ENCODE measurements at places on chromosomes 5 and 9.

DNA sequence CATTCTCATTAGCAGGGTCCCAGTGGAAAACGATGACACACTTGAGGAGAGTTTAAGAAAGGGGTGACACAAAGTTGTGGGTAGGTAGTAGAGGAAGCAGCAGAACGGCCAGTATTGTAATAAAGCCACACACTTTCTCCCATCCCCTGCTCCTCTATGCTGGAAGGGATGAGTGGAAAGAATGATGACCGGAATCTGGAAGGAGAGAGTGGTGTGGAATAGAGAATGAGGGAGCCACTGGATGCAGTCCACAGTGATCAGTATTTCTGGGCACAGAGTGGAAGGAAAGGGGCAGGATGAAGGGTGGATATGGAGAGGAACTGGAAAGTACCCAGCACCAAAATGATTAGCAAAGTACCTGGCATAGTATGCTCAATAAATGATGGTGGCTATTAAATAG, 133.8 kb upstream of the DAB2 start:
- DNase-seq: no peak

DNA sequence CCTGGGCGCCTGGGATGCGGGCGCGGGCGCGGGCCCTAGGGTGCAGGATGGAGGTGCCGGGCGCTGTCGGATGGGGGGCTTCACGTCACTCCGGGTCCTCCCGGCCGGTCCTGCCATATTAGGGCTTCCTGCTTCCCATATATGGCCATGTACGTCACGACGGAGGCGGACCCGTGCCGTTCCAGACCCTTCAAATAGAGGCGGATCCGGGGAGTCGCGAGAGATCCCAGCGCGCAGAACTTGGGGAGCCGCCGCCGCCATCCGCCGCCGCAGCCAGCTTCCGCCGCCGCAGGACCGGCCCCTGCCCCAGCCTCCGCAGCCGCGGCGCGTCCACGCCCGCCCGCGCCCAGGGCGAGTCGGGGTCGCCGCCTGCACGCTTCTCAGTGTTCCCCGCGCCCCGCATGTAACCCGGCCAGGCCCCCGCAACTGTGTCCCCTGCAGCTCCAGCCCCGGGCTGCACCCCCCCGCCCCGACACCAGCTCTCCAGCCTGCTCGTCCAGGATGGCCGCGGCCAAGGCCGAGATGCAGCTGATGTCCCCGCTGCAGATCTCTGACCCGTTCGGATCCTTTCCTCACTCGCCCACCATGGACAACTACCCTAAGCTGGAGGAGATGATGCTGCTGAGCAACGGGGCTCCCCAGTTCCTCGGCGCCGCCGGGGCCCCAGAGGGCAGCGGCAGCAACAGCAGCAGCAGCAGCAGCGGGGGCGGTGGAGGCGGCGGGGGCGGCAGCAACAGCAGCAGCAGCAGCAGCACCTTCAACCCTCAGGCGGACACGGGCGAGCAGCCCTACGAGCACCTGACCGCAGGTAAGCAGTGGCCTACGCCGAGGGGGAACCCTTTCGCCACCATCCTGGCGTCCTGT, at the start of gene EGR1:
EGR1 (plus strand) TSS at position 219 of the 864 bp plus-strand sequence; CDS start at position 502, 283 bp downstream.
- peak; percentile 96 for DNase-seq

- peak; percentile 58 for DNase-seq
Observed at GRCh38 chr5:132090107-132090506, 16.5 kb downstream of the CSF2 start.

- no peak for DNase-seq
Observed at GRCh38 chr5:165631235-165631634, 2125.8 kb downstream of the MAT2B start.

DNA sequence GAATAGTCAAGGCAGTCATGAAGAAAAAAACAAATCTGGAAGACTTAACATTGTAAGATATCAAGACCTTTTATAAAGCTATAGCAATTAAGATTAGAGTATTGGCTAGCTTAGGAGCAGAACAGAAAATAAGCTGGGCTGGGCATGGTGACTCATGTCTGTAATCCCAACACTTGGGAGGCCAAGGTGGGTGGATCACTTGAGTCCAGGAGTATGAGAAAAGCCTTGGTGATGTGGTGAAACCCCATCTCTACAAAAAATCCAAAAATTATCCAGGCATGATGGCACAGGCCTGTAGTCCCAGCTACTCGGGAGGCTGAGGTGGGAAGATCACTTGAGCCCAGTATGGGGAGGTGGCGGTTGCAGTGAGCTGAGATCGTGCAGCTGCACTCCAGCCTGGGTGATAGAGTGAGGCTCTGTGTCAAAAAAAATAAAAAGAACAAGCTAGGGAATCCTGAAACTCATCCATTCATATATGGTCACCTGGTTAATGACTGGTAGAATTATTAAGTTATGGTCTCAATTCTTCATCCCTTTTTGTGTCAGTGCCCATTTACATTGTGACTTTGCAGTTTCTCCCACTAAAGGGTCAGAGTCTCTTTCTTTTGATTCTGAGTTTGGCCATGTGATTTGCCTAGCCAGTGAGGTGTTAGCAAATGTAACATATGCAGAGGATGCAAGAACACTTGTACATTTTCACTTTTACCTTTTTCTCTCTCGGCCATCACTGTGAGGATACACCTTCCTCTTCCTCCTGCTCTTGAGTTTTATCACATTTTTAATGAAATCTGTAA, 144.6 kb upstream of the SGCD start:
- DNase-seq: no peak

DNA sequence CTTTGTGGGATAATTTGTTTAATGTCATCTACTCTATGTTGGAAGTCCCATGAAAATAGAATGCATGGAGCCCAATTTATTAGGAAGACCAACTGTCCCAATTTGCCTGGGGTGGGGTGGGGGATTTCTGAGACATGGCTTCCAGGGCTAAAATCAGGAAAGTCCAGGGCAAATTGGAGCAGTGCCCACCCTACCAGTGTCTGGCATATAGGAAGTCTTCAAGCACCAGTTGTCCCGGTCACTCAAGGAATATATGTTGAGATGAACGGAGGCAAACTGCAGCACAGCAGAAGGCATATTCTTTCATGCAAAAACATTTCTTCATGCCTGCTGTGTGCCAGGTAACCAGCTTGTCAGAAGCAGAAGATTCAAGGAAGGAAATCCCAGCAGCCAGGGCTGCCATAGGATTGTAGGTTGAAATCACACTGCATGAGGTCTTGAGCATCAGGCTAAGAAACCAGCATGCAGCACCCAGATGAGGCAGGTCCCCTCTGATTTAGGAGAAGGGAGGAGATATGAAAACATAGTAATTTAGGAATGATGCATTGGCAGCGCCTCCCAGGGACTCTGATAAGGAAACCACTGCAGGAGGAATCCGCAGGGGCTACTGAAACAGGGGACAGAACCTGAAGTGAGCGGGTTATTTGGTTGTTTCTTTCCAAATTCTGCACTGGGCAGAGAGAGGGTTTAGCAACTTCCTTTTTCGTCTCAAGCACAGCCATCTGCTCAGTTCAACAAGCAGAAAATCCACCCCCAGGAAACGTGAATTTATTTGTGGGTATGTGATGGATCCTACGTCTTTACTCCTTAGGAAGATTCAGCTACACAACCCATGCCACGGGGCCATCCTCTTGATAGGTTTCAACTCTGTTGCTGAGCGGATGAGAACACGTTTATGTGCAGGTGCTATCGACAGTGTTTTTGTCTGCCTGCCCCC, 112.6 kb upstream of the CPEB4 start:
- DNase-seq: peak; percentile 44

DNA sequence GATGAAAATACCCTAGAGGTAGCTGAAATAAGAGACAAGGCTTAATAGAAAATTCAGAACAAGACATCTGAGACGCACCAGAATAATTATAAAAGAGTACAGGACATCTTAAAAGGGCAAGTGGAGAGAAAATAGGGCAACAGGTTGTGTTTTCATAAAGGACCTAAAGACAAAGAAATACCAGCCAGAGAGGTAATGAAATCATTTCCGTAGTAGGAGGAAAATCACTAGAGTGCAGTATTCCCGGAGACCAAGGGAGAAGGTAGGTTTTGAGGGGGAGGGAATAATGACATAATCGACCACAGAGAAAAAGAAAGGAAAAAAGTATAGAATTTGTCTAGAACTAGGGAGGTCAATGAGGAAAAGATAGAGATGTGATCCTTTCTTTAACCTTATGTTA, 26.2 kb upstream of the CTNNAL1 start:
- no peak for DNase-seq

DNA sequence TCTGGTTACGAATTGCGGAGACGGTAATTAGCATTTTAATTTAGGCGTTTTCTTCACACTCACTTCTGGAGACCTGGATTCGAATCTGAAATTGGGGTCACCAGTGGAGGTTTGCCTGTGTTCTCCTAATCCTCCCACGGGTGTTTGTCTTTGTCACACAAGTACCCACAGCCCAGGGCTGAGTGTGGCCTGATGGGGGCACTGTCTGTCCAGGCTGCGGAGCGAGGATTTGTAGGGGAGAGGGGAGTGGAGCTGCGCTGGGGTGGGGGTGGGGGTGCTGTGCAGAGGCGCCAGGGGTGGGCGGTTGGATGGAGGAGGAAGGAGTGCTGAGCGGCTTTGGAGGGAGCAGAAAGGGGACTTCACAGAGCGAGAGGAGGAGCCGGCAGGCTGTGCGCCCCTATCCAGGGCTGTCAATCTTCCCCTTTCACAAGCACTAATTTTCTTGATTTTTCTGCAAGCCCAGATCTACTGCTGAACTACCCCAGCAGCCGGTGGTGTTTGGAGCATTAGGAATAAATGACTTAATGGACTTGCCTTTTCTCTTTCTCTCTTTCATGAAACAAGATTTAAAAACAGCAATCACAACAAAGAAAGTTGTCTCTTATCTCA, 53.1 kb downstream of the TSPAN17 start:
- DNase-seq: peak; percentile 13

DNA sequence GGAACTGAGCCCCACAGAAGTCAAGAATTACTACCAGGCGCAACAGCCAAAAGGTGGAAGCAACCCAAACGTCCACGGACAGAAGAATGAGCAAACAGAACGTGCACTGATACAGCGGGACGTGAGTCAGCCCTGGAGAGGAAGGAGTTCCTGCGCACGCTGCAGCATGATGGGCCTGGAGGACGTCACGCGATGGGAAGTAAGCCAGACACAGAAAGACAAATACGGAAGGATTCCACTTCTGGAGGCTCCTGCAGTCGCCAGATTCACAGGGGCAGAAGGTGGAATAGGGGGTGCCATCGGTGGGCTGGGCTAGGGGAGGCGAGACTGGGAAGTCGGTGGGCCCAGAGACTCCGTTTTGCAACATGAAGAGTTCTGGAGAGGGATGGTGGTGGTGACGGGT, 80.3 kb upstream of the PHYKPL start:
- DNase-seq: no peak
